NB4 (cell line): ENCODE measurements at places on chromosomes 6 and 20.
A peak's percentile ranks its signal among the peaks of the same experiment; 100 is the strongest.

- DNase-seq, result no peak
Observed at GRCh38 chr6:14110001-14110818, 7.4 kb upstream of the CD83 start.

DNA sequence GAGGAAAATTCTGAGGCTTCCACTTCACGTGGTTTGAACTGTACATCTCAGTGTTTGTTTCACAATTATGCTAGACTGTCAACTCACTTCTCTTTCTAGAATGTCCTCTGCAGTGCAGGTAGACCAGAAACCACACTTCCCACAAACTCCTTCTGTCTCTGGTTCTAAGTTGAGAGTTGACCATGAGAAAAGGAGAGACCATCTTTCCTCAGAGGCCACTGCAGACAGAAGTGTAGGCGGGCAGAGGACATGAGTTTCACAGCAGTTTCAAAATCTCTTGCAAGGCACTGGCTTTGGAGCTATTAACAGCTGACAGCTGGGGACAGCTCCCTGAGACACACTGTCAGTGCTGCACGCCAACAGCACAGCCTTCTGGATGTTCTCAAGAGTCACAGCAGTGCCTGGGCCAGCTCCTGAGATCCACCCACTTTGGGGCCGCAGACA lies 55.4 kb upstream of the MOXD1 start:
- peak; percentile 23 for DNase-seq

- no peak for DNase-seq
Observed at GRCh38 chr20:3919352-3919751, 30.2 kb downstream of the PANK2 start.

GRCh38 chr6:57123111-57123510 lies 33.1 kb downstream of the ZNF451 start:
- DNase-seq, result no peak

DNA sequence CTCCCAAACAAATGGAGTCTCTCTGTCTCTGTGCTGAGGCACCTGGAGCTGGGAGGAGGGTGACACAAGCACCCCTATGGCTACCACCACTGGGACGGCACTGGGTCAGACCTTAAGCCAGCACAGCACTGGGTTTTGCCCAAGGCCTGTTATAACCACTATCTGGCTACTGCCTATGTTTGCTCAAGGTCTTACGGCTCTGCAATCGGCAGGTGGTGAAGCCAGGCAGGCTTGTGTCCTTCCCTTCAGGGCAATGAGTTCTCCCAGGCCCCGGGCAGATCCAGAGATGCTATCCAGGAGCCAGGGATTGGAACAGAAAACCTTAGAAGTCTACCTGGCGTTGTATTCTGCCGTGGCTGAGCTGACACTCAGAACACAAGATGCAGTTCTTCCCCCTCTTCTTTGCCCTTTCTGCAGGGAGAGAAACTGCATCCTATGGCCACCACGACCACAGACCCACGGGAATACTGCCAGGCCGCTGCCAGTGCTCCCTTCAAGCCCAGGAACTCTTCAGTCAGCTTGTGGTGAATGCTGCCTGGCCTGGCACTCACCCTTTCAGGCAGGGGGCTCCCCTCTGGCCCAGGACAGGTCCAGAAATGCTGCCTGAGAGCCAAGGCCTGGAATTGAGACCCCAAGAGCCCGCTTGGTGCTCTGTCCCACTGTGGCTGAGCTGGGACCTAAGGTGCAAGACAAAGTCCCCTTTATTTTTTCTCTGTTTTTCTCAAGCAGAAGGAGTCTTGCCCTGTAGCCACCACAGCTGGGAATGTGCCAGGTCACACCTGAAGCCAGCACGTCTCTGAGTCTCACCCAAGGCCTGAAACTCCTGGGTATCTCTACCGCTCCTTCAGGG lies 67.0 kb upstream of the FRMD1 start:
- DNase-seq, result no peak

GRCh38 chr20:20546402-20546801 lies 166.0 kb downstream of the RALGAPA2 start:
- DNase-seq, result no peak

GRCh38 chr6:118146584-118146983 lies 239.5 kb downstream of the SLC35F1 start:
- no peak for DNase-seq

GRCh38 chr6:153167061-153167891 lies 36.2 kb upstream of the RGS17 start:
- DNase-seq, result peak; percentile 5

- peak; percentile 44 for DNase-seq
Observed at GRCh38 chr20:63574829-63575743, 1.0 kb upstream of the HELZ2 start.

GRCh38 chr6:132919045-132919860 lies 104.9 kb downstream of the RPS12 start:
- DNase-seq, result no peak

DNA sequence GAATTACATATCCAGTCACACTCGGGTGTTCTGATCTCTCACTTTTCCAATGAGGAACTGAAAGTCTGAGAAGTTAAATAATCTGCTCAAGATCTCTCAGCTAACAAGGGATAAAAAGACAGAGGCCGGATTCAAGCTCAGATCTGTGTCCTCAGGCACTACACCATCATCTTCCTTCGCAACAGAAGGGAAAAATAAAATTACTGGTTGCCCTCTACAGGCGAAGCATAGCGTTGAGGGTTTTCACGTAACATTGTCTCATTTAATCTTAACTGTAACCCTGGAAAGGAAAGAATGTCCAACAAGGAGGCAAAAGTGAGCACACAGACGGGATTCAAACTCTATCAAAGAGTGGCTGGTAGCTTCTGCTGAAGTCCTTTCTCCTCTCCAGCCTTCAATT lies 67.8 kb upstream of the ANKEF1 start:
- peak; percentile 16 for DNase-seq

- no peak for DNase-seq
Observed at GRCh38 chr6:30918670-30919069, 4.6 kb downstream of the VARS2 start.

GRCh38 chr6:130945401-130945919 lies 117.6 kb downstream of the EPB41L2 start:
- DNase-seq, result no peak

DNA sequence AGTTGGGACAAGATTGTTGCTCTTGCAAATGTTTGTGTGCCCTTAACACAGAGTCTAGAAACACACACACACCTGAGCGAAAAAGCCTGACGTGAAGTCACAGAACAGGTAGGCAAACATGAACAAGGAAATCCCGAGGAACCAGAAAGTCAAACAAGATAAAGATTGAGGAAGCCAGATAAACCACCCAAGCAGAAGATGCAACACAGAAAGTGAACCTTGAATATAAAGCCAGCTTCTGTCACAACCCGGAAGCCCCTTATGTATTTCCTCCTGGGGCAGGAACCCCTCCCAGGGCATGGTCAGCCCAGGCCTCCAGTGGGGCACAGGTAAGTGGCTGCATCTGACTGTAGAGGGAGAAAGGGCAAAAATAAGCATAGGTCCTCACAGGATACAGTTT lies 158.2 kb upstream of the SUPT3H start:
- DNase-seq, result no peak

- no peak for DNase-seq
Observed at GRCh38 chr20:7627734-7628663, 312.3 kb downstream of the HAO1 start.

- peak; percentile 71 for DNase-seq
Observed at GRCh38 chr20:17617212-17617867, 47.5 kb downstream of the DSTN start.

DNA sequence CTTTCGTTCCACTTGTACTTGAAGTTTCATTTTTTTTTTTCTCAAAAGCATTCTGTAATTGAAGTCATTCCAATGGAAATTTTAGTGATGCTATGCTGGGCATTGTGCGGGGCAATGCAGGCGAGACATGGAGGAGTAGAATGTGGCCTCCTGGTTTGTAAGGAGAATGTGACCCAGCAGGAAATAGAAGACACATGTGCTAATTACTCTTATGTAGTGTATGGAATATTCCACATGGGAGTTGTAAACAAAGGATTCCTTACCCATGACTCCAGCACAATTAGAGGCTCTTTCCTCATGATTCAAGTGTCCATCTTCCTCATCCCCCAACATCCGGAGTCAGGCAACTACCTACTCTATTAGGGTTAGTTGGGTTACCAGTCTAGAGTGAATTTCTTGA lies 14.9 kb upstream of the RFPL4B start:
- DNase-seq, result no peak

DNA sequence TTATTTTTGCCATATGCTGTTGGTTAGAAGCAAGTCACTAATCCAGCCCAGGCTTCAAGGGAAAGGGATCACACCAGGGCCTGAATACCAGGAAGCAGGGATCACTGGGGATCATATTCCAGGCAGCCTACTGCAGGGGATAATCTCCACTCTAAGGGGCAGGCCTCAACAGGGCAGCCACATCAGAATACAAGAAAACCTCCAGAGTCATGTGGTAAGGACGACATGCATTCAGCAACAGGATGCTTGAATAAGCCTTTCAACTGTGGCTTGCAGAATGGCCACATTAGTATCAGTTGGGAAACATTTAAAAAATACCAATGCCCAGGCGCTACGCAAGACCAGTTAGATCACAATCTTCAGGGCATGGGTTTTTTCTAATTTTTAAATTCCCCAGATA lies 109.1 kb downstream of the LY86 start:
- DNase-seq, result peak; percentile 77

DNA sequence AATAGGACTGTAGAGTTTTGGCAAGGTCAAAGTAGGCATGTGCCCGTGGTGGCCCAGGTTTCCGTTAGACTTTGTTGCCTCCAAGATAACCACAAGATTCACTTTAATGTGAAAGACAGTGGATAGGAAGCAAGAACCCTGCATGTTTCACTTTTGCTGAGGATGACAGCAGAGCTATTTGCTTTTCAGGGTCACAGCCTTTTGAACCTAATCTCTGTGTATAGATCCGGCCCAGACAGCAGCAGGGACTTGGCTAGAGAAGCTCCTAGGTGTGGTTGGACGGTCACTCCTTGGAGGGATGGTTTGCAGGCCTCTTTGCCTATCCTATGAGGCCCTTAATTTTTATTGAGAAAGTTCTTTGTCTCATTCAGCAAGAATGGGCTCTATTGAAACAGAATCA lies 538.8 kb downstream of the HACE1 start:
- DNase-seq, result no peak

GRCh38 chr6:170096191-170096802 lies 194.6 kb downstream of the DLL1 start:
- no peak for DNase-seq

GRCh38 chr20:13756551-13756950 lies 28.2 kb downstream of the ESF1 start:
- DNase-seq, result no peak

DNA sequence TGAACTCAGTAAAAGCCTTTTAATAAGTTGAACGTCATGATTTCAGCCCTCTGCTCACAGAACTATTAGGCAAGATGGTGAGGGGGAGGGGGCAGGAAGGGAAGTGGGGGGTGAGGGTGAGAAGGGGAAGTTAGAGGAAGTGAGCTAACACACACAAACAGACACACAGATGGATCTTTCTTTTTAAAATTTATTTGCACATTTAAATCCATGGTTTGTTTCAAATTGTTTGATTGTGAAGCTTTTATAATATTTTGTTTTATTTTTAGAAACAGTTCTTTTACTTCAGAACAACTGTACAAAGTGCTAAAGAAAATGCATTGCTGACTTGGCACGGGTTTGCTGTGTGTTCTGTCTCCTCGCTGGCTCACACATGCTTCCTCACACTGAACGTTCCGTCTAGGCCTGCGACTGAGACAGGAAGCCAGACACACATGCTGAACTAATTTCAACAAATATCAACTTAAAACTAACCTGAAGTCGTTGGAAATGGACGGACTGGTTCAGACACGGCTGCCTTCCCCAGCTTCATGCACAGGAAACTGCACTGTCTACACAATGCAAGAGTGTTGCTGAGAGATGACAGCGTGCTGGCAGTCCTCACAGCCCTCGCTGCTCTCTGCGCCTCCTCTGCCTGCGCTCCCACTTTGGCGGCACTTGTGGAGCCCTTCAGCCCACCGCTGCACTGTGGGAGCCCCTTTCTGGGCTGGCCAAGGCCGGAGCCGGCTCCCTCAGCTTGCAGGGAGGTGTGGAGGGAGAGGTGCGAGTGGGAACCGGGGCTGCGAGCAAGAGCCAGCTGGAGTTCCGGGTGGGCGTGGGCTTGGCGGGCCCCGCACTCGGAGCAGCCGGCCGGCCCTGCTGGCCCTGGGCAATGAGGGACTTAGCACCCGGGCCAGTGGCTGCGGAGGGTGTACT lies 8.1 kb upstream of the ZBP1 start:
- DNase-seq, result peak; percentile 93

DNA sequence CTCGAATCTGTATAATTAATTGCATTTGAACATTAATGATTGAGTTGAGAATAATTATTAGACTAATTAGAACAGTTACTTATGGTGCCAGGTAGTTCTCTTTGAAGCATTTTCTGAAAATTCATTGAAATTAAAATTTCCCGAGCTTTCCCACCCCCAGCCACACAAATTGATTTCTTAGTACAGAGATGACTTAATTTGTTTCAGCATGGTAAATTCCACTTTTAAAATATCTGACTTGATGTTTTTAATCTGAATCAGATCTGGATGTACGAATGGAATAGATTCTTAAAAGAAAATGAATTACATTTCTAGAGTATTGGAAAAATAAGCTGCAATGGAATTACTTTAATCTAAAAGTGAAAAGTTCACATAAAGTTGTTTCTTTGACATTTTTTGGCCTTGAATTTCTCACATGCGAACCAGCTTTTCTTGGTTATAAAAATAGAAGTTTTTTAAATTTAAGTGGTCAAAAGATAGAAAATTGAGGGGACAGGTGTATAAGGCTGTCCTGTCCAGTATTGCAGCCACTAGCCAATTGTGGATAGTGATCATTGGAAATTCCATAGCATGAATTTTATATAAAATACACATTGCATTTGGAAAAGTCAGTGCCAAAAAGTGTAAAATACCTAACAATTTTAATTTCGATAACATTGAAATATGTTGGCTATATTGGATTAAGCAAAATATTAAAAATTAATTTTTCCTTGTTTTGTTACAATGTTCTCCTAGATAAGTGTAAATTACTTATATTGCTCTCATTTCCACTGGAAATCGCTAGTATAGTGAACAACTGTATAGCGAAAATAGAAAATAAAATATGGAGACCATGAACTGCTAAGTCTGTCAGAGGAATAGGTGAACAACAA lies 102.9 kb downstream of the OR2B2 start:
- no peak for DNase-seq
